T-helper 22 cell (primary cell): ENCODE measurements at places on chromosomes 12 and 14.

DNA sequence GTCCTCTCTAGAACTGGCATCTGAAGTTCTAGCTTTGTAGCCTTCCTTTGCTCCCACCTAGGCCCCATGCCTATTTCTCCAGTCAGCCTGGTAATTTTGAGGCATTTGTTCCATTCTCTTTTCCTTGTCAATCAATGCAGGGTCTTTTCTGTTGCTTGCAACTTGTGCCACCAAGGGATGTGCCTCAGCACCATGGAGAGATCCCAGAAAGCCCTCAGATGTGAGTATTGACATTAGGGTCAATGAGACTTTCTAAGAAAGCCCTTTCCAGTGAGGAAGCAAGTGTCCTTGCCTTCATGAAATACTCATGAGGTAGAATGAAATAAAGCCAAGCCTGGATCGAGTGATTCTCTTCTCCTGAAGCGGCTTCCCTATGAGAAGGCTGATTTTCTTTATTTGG lies 213.9 kb downstream of the SLC15A4 start:
- DNase-seq = no peak

DNA sequence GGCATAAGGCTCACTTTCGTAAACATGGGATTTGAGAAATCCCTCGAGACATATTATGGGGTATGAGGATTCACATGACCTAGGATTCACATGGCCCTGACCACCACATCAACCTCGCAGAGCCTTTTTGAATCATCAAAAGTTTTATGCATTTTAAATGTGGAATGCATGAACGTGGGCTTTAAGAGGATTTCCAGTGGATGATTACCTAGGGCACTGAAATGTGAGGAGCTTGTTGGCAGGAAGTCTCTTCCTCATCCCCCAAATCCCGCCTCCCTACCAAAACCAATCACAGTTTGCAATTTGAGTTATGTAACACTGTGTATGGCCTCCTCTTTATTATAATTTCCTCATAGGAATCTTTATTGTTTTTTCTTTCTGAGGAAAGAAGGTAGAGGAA lies 659.6 kb upstream of the TBX3 start:
- DNase-seq = no peak

DNA sequence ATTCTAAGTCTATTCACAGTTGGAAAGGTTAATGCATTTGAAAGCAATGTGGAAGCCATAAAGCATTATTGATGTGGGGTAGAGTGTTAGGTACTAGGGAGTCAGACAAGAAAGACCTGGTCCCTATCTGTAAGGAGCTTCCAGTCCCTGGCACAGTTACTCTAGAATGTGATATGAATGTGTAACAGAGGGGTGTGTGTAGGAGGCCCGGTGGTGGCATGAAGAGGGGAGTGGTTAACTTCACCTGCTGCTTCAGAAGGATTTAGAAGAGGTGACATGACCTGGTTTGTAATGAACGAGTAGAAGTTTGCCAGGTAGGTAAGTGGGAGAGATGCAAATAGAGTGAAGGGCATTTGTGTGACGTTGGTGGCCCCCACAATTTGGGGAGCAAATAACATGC lies 15.1 kb upstream of the GALNT6 start:
- DNase-seq = no peak

- no peak for DNase-seq
Measured at GRCh38 chr12:112424126-112424525, 5.4 kb downstream of the PTPN11 start.

- DNase-seq = no peak
Measured at GRCh38 chr14:100764471-100765115, 37.9 kb downstream of the DLK1 start.

DNA sequence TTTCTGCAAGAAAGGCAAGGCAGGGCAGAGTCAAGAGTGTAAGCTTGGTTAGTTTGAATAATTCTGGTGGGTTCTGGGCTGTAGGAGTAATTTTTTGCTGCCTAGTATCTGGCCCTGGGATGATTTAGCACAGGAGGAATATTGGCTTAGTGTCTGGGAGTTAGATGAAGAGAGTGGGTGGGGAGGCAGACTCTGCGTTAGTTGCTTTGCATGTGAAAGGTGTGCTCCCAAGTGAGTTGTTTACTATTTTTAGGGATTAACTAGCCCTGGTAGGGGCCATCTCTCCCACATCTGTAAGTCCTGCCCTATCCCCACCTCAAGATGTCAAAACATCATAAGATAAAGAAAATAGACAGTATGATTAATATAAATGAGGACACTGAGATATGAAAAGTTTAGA lies 249.7 kb downstream of the LRIG3 start:
- DNase-seq = no peak

GRCh38 chr12:49987625-49988303 lies 15.0 kb downstream of the AQP6 start:
- DNase-seq = no peak

GRCh38 chr14:25092258-25092740 lies 42.4 kb upstream of the STXBP6 start:
- no peak for DNase-seq

GRCh38 chr12:4133636-4134447 lies 139.7 kb upstream of the CCND2 start:
- DNase-seq = no peak

GRCh38 chr12:116863275-116863767 lies 17.9 kb downstream of the HRK start:
- no peak for DNase-seq

- no peak for DNase-seq
Measured at GRCh38 chr12:123986374-123986965, 13.5 kb downstream of the ZNF664 start.

DNA sequence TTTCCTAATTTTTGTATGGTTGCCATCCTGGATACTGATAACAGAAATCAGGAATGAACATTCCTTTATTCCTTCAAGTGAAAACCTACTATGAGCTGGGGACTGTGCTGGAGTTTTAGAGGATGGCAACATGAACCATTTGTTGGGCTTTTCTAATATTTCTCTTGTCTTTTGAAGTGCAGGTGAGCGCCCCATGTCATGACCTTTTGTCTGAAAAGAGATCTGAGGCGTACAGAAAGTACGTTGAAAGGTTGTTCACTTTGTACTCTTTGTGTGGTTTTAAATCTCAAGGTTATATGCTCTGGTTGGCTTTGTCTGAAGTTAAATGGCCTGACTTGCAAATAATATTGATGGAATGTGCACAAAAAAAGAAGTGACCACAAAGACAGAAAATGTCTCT lies 79.0 kb downstream of the GAS2L3 start:
- DNase-seq = no peak

GRCh38 chr12:43332977-43333640 lies 218.9 kb downstream of the ADAMTS20 start:
- no peak for DNase-seq

- DNase-seq = no peak
Measured at GRCh38 chr12:52833922-52834726, at the start of gene KRT79. KRT79 (minus strand) TSS chr12:52834311; CDS start chr12:52834260, 51 bp downstream.

DNA sequence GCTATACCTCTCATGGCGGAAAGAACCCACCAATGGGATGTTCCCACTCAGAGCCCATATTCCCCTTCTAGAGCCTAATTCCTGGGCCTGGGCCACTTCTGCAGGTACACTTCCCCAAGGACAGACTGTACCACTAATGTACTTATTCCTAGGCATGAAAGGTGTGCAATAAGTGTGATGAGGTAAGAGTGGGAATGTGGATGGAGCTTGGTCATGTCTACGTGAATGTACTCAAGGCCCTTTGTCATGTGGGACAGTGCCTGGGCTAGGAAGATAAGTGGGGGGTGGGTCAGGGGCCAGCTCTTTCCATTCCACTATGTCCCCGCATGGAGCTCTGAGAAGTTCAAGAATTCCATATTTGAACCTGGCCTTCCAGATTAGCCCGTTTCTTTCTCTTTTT lies 63.4 kb upstream of the FUT8 start:
- DNase-seq = no peak

GRCh38 chr14:20427231-20428009 lies 8.5 kb downstream of the KLHL33 start:
- no peak for DNase-seq

DNA sequence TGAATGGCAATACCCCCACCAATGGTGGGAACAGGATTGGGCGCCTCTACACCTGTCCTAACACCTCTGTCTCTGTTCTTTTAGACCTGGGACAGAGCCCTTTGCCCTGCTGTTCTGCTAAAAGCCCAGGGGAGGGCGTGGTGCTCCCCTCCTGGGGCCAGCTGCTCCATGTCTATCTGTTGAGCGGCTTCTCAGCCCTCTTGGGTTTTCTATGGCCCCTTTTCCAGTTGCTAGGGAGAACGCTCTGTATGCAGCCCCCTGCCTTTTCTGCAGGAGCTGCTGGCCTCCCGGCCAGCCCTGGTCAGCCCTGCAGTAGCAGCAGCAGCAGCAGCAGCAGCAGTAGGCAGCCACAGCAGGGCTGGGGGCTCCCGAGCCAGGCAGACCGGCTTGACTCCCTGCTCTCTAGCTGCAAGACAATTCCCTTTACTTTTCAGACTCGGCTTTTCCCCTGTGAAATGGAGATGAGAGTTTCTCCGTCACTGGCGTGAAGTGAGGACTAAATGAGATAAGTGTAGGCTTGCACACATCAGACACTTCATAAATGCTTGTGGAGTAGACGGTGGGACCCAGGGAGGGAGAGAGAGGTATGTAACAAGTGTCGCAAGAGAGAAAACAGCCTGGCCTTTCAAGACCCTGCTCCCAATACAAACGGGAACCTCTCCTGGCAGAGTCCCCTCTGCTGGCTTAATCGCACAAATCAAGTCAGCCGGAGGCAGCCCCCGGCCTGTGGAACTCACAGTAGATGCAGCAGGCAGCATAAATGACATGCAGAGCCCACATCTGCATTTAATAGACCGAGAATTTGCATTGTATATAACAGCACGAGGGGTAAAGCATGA lies 1.0 kb downstream of the RTL1 start:
- DNase-seq = no peak

DNA sequence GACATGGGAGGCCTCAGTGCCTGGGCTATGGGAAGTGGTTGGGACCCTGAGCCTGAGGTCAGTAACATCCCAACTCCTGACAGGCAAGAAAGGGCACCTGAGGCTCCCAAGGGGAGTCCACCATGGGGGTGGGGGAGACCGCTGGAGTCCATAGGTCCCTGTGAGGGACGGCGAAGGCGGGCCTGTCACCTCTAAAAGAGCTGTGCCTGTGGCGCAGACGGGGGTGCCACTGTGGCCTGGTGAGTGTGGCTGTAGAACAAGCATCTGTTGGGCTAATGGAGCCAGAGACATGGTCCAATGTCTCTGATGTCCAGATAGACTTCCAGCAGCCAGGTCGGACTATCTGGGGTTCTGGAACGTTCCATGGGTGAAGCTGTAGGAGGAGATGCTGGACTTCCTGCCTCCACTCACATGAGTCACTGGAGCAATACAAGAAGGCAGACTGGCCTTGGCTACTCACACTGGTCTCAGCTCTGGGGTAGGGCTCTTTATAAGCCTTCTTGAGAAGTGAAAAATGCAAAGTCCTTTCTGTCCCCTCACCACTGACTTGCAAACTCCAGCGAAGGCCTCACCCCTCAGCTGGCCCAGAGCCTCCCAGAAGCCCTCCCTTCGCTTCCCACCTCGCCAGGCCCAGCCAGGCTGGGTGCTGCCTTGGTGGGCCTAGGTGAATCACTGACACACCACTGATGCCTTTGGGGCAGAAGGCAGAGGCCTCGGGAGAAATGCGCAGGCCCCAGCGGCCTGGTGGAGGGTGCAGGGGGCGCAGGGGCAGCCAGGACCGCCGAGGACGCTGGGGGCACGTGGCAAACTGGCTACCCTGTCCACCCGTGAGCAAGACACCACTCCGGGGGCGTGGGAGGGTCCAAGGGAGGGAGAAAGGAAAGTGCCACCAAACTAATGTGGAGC lies 1.1 kb upstream of the TRAF3 start:
- DNase-seq = no peak

GRCh38 chr14:91891721-91892220 lies 24.4 kb upstream of the TC2N start:
- no peak for DNase-seq

GRCh38 chr12:89695830-89696229 lies 12.8 kb downstream of the ATP2B1 start:
- DNase-seq = no peak

DNA sequence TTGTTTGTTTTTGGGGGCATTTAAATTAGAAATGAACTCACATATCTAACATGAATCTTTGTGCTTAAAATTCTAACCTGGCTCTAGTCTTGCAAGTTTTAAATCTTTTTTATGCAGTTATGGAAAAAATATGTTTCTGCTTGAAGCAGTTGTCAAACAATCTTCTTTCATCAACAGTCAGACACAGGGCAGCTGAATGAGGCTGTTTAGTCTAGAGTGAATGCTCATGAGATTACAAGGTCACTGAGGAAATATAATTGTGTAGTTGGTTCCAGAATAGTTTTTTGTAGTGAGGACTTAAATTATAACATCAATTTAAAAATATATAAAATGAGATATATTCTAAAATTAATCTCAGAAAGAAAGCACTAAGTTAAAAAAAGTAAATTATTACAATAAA lies 76.5 kb downstream of the TRMT5 start:
- no peak for DNase-seq

GRCh38 chr14:74599321-74599761 lies 12.7 kb downstream of the LTBP2 start:
- DNase-seq = no peak

DNA sequence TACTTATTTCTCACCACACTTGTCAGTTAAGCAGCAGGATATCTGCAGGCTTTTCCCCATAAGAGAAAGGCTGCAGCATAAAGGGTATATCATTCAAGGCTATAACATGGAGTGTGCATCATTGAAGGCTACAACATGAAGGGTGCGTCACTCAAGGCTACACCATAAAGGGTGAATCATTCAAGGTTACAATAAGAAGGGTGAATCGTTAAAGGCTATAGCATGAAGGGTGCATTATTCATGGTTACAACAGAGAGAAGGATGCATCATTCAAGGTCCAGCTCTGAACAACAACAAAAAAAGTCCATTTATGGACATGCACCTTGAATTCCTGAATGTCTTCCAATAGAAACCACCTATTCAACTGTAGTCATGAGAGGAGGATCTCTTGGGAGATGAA lies 32.8 kb upstream of the LUM start:
- no peak for DNase-seq

GRCh38 chr14:74765721-74766120 lies 2.6 kb downstream of the YLPM1 start:
- DNase-seq = no peak

DNA sequence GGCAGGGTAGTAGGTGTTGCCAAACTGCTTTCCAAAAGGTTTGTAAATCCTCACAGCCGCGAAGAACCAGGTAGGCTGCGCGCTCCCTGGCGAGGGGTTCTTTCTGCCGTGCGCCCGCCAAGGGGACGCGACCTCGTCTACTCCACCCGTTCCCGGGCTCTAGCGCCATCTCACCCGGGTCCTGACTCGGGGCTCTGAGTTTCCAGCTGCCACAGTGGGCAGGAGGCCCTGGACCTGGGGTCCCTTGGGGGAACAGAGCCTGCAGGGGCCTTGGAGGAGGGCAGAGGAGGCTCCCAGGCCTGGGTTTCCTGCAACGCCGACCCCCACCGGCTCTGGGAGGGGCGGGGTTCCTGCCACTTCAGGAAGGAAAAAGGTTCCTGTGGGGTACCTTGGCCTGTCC lies 706 bp downstream of the ANHX start:
- no peak for DNase-seq

DNA sequence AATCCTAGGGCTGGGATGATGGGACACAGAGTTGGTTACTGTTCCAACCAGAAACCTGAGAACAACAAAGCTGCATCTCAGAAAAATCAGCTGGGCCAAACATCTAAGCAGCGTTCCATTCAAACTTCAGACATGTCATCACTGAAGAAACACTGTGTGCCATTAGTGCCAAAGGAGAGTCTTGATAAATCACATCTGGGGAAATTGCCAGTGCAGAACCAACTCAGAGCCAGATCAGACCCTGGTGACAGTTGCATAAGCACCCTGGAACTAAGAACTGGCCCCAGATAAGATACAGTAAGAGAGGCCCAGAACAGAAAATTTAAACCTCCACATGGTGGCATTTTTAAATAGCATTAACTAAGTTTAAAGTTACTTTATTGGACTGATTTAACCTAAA lies 482.8 kb downstream of the PRKD1 start:
- no peak for DNase-seq
